Activated T-cell treated with anti-CD3 and anti-CD28 coated beads, Interleukin-2, amount 50 U/mL, for 48 hours (primary cell): ENCODE measurements at places on chromosomes 12 and 14.

GRCh38 chr12:123267991-123268843, 3.4 kb downstream of the CDK2AP1 start:
- DNase-seq = peak; percentile 32

- DNase-seq = peak; percentile 34
Measured at GRCh38 chr14:56514663-56515371, 64.8 kb upstream of the TMEM260 start.

- no peak for DNase-seq
Measured at GRCh38 chr12:109098651-109099050, 1.3 kb downstream of the UNG start.

DNA sequence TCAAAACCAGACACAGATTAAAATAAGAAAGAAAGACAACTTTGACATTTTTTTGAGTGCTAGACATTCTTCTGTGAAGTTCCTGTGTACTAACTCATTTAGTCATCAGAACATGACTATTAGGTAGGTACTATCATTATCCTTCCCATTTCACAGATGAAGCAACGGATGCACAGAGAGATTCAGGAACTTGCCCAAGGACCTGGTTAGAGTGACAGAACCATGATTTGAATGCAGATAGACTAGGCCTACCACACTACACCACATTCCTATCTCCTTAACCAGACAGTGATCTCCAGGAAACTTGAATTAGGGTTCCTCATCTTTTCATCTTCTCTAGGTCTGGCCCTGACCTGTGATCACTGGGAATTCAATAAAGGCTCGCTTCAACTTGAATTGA, 54.4 kb upstream of the MED13L start:
- DNase-seq = no peak

DNA sequence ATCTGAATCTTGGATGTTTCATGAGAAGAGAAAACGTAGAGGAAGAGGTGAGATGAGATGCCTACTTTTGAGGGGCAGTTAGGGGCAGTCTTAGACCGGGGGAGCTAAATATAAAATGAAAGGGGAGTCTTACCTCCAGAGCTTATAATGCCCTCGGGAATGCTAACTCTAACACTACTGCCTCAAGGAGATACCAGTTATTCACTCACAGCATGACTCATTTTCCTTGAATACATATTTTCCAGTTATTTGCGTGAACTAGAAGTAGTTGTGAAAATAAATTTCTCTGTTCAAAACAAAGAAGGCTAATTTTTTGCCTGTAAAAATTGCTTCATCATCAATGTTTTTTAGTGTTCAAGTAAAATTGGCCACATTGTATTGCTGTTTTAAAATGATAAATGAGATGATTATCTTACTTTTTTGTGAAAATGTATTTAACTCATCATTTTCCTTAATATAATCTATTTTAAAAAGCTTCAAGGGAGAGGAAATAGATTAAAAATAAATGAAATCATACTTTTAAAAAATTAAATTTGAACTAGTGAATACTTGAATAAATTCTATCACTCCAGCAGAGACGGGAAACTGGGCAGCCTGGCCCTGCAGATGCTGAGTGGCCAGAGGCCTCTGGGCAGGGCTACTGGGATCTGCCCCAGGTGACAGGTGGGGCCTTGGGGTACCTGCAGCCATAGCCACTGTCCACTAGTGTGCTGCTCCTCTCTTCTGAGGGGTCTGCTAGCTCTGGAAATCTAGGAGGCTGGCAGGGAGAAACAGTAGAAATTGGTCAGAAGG, 339.3 kb downstream of the EGLN3 start:
- no peak for DNase-seq

DNA sequence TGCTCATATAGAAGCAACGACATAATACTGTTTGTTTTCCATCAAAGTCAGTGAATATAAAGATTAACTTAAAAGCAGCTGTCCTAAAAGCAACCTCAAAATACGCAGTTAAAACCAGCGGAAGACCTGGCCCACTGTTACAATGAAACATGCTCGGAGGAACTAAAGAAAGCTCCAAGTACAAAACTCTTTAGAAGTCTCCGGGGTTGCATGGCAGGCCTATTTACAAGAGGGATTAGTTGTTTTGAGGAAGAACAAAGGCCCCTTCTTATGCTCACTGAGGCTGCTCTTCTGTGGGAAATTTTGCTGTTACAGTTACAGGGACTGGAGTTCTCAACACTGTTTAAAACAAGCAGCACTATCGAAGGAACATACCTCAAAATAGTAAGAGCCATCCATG, 75.9 kb upstream of the C12orf71 start:
- DNase-seq = no peak

GRCh38 chr12:88307961-88308360, 165.9 kb downstream of the TMTC3 start:
- DNase-seq = no peak

GRCh38 chr12:16166563-16167470, 110.7 kb downstream of the SLC15A5 start:
- DNase-seq = no peak

GRCh38 chr12:87836190-87836589, 193.0 kb downstream of the C12orf50 start:
- no peak for DNase-seq

GRCh38 chr12:119182701-119183493, 4.2 kb downstream of the HSPB8 start:
- DNase-seq = no peak

DNA sequence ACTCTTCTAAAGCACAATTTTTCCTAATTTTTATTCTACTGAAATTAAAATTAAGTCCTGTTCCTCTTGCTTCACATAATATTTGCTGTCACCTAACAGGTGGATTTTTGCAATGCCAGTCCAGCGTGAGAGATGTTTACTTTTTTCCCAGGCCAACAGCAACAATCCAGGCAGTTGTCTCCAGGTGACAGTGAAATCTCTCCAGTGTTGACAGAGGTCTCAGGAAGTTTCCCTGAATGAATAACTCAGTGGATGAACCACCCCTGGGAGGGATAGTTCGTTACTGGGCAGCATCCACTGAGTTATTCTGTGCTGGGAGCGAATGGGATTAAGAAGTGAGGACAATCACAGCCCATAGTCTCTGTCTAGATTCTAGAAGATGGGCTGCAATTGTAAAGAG, 7.1 kb upstream of the NT5DC3 start:
- DNase-seq = no peak

GRCh38 chr12:42652048-42652447, 62.5 kb upstream of the PRICKLE1 start:
- no peak for DNase-seq

DNA sequence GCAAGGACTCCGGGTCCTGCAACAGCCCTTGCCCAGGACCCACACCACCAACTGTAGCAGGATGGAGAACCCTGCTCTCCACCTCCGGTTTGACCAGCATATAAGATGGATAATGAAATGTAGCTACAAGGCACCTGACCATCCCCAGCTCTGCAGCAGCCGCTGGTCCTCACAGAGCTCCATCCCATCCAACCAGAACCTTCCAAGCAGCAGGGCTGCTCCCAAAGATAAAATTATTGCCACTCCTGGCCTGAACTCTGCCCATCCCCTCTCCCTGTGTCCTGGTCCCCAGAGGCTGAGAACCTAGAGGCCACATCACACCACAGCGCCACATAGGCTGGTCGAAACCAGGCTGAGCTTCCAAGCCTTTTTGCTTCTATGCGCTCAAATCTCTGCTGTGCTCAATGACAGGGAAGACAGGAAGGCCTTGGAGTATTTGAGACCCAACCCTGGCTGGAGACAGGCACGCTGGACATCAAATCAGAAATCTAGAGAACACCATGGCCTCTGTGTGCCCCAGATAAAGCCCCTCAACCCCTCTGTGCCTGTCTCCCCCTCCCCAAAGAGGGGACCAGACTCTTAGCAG, 4.2 kb downstream of the CDK2AP1 start:
- DNase-seq = no peak

- no peak for DNase-seq
Measured at GRCh38 chr12:121423682-121424623, 24.0 kb downstream of the RNF34 start.

DNA sequence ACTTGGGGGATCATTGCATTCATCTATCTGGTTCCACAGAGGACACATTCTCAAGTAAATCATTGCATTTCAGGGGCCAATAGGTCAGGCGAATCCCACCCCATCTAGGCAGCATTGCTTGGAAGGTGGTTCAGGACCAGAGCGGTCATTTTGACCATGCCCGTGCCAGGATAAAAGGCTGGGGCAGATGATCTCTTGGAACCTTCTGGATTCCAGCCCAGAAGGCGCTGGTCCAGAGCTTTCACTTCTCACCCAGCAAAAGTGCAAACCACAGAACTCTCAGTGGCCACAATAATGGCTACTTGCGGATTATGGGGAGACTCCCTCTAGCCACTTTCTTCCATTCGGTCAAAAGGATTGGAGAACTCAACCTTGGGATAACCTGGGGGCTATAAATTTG, 595 bp upstream of the KRT85 start:
- no peak for DNase-seq

DNA sequence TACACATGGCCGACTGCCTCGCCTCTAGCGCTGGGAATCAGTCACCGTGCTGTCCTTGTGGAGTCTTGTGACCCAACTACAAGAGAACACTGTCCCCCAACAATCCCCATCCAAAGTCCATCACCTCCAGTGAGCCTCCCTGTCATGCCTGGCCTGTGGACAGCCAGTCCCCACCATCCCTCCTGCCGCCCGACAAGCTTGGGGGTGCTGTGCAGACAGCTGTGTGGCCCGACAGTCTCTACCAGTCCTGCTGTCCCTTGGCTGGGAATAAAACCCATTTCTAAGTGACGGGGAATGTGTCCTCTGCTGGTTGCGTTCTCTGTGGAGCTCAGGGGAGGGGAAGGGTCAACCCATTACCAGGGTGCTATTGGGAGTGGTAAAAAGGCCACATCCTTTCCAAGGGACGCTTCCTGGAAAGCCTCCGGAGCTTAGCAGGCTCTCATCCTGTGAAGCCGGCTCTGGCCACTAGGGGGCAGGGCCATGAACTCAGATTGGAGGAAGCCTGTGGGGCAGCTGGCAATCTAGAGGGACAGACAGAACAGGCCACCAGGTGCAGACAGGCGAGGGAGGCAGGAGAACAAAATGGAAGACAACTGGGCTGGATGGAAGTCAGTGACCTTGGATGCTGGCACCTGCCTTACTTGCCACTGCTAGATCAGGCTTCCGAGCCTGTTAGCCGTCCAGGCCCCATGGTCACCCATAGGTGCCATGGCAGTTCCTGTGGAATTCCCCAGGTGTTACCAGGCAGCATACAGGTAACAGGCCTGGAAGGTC, 12.0 kb upstream of the BLTP3B start:
- peak; percentile 87 for DNase-seq

DNA sequence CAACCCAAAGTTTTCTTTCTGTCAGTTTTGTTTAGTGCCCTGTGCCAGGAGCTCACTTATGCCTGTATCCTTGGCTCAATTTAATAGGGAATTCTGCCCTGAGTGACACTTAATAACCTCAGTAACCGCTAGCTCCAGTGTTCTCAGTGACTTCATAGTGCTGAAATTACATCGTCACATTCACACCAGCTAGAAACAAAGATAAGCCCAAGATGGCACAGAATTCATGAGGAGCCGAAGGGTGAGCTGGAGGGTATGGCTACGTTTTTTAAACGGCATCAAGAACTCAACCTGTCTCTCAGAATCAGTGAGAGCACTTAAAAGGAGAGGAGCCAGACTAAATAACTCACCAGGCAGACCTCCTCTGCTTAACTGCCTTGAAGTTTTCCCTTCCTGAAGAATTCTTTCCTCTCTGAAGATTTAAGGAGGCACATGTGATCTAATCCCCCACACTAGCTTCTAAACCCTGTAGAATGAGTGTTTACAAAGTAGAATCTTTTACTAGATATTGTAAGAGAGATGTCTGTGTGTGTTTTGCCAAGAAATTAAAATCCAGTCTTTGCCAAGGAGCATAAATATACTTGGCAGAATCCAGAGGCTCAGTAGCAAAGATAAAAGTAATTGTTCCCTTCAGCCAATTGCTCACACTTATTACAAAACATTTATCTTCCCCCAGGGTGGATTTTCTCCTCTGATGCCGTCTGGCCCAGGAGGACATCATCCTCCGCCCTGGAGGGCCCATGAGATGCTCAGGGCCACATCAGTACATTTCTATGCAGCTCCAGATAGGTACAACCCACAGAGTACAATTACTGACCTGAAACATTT, 37.3 kb downstream of the PTGER2 start:
- DNase-seq = no peak

DNA sequence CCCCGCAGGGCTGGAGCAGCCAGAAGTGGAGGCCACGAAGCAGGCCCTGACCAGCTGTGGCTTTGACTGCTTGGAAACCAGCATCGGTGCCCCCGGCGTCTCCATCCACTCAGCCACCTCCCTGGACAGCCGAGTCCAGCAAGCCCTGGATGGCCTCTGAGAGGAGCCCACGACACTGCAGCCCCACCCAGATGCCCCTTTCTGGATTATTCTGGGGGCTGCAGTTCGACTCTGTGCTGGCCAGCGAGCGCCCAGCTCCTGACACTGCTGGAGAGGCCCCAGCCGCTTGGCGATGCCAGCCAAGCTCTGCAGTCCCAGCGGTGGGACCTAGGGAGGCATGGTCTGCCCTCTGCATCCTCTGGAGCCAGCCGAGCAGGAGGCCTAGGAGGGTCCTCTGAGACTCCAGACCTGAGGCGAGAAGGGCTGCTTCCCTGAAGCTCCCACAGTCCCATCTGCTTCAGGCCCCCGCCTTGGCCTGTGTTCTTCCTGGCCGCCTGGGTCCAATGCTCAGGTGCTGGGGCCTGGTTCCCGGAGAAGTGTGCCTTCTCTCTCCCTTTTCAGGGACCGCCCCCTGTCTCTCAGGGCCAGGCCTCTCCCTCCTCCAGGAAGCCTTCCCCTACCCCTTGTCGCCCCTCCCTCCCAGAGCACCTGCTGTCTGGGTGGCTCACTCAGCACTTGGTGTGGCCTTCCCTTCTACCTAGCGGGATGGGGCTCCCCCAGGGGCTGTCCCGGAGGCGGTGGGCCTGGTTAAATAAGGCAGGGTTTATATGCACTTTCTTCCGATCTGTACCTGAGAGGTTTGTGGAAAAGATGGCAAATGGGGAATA, 23.0 kb downstream of the MVK start:
- DNase-seq = no peak

DNA sequence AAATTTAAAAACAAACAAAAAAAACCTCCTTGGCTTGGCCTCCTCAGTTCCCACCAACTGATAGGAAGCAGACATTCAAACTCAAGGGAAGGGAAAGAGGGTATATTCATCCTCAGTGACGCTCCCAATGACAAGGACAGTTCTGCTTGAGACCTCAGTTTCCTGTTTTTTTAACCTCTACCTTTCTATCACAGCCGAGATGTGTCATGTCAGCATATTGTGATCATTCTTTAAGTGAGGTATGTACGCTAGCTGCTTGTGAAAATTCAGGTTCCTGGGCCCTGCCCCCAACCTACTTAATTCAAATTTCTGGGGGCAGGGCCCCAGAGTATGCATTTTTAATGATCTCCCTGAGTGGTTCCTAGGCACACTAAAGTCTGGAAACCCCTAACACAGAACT, 611.9 kb upstream of the TBX3 start:
- no peak for DNase-seq

GRCh38 chr12:28318273-28318672, 128.0 kb downstream of the CCDC91 start:
- DNase-seq = no peak

- DNase-seq = peak; percentile 69
Measured at GRCh38 chr12:113912760-113913329, 53.3 kb downstream of the RBM19 start.

GRCh38 chr14:75440733-75441477, 13.1 kb downstream of the JDP2 start:
- no peak for DNase-seq

GRCh38 chr14:36756226-36756625, 94.6 kb downstream of the PAX9 start:
- no peak for DNase-seq
